ENCODE measurements at places on chromosomes 2 and 18. TPM values are rescaled to one million over a fixed set of nuclear protein-coding genes. Genes with fewer than 3 reads are reported as not detected.

The INO80B gene
- 35.0 TPM for total RNA-seq

DNA sequence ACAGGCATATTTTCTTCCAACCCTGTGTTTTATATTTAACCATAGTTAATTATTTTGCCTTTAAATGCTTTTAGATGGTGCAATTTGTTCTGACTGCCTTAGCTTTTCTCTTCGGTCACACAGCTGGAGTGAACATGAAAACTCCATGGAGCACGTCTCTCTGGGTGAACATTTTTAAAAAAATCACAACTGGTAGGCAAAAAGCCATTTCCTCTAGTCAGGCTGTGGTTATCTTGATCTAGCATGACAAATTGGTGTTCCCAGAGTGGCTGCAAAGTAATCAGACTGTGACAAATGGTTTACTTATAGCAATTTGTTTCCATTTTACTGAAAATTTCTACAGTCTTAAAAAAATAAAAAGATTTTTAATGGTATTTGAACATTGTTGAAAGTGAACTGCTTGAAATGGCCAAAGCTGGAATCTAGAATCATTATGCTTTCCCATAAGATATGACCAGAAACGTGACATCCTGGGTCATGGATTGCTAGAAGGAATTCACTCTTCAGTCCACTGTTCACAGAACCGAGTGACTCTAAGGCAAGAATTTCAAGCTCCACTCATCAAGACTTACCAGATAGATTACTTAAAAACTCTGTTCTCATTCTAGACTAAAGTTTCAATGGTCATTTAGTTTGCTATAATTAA lies 703.6 kb downstream of the CPS1 start:
- no peak overlapping the region for H3K27ac ChIP-seq
- H3K4me3 ChIP-seq = no peak overlapping the region
- no peaks in the 10 kb centered on the region for H3K36me3 ChIP-seq
- H3K4me1 ChIP-seq = no peaks in the 10 kb centered on the region

The EFEMP1 gene
- total RNA-seq = not detected

GRCh38 chr2:177673602-177674595 lies 281.3 kb downstream of the AGPS start:
- H3K27me3 ChIP-seq = peaks cover 22% of the 10 kb centered on the region
- H3K4me1 ChIP-seq = no peaks in the 10 kb centered on the region

DNA sequence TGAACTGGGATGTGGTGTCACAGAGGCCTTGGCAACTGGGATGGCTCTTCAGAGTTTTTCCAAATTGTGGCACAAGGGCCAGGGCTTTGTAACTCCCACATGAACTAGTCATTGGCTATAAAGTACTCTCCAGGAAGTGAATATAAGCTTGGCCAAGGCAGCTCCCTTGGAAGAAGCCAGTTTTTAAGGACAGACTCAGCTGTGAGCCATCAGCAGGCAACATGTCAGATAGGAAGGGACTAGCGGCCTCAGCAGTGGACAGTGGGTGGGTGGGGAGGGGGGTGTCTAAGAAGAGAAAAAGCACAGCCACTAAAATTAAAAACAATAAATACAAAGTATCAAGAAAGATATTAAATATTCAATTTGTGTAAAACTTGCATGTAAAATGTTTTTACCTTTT lies 691.1 kb upstream of the PIK3C3 start:
- no peak overlapping the region for H3K4me3 ChIP-seq
- no peaks in the 10 kb centered on the region for H3K36me3 ChIP-seq
- no peak for DNase-seq

DNA sequence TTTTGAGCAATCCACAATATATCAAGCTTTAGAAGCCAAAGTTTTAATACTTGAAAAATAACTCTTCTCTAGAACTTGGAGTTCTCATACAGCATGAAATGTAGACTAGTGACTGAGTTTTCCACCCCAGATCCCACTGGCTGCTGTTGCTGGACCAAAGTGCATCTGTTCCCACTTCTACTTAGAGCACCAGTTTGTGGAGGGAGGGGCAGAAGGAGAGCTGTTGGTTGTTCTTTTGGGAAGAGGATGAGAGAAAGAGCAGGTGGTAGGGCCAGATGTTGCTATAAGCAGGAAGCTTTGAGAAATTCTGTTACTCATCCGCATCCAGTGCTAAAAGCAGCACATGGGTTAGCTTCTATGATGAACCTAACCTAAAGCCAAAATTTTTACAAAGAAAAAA lies 59.0 kb downstream of the MBD2 start:
- H3K27ac ChIP-seq = no peak overlapping the region
- peaks cover 33% of the 10 kb centered on the region for H3K36me3 ChIP-seq
- peaks cover 25% of the 10 kb centered on the region for H3K4me1 ChIP-seq
- H3K27me3 ChIP-seq = no peaks in the 10 kb centered on the region

DNA sequence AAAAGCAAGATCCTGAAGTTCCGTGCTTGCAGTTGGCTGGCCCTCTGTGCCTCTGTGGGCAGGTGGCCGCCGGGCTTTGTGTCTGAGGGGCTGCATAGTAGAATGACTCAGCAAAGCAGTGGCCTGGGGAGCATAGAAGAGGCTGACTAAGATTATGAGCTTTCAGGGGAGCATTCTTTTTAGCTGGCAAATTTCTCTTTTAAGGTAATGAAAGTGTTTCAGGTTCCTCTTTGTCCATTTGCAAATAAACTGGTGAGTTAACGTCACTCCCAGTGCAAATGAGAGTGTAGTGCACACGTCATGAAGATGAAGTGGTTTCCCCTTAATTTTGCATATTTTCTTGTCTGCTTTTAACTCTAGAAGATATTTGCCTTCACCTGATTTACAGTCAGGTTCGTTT lies 98.6 kb downstream of the BCL2L11 start:
- H3K36me3 ChIP-seq = peaks cover 13% of the 10 kb centered on the region
- no peak for DNase-seq
- H3K27me3 ChIP-seq = peaks cover 18% of the 10 kb centered on the region

- H3K27ac ChIP-seq = no peak overlapping the region
- H3K4me1 ChIP-seq = no peaks in the 10 kb centered on the region
- H3K4me3 ChIP-seq = no peak overlapping the region
- no peaks in the 10 kb centered on the region for H3K36me3 ChIP-seq
Measured at GRCh38 chr2:122595065-122595464, 839.6 kb downstream of the TSN start.

The C2orf80 gene
- not detected for total RNA-seq

GRCh38 chr18:43887491-43887890 lies 610.2 kb upstream of the SYT4 start:
- no peak for DNase-seq
- no peaks in the 10 kb centered on the region for H3K36me3 ChIP-seq
- H3K4me3 ChIP-seq = no peak overlapping the region
- H3K27ac ChIP-seq = no peak overlapping the region
- no peaks in the 10 kb centered on the region for H3K27me3 ChIP-seq
- H3K4me1 ChIP-seq = no peaks in the 10 kb centered on the region

GRCh38 chr2:208485390-208485789 lies 78.8 kb downstream of the PTH2R start:
- H3K36me3 ChIP-seq = no peaks in the 10 kb centered on the region
- no peak overlapping the region for H3K27ac ChIP-seq
- H3K27me3 ChIP-seq = peaks cover 4% of the 10 kb centered on the region
- no peaks in the 10 kb centered on the region for H3K4me1 ChIP-seq

DNA sequence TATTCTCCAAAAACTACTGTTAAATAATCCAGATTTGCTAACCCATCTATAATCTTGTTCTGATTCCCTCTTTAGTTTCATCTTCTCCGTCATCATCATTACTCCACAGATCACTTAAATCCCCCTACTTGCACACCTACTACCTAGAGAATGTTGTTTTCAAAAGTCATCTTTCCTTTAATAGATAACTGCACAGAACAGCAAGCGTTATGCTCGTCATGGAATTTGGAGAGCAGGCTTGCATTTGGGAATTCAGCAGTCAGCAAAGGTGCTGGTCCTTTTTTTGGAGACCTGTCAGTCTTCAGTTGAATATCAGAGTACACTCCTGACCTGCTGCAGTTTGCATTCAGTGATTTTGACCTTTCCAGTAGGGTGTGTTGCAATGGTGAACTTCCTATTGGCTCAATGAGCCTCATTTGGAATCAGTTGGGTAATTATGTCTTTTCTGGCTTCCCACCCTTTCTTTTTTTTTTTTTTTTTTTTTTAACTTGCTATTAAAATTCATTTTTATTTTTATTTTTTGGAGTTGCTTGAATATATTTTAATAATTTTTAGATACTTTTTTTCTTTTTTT lies 110.6 kb downstream of the HNRNPLL start:
- H3K27me3 ChIP-seq = no peaks in the 10 kb centered on the region
- DNase-seq = no peak
- H3K27ac ChIP-seq = no peak overlapping the region

DNA sequence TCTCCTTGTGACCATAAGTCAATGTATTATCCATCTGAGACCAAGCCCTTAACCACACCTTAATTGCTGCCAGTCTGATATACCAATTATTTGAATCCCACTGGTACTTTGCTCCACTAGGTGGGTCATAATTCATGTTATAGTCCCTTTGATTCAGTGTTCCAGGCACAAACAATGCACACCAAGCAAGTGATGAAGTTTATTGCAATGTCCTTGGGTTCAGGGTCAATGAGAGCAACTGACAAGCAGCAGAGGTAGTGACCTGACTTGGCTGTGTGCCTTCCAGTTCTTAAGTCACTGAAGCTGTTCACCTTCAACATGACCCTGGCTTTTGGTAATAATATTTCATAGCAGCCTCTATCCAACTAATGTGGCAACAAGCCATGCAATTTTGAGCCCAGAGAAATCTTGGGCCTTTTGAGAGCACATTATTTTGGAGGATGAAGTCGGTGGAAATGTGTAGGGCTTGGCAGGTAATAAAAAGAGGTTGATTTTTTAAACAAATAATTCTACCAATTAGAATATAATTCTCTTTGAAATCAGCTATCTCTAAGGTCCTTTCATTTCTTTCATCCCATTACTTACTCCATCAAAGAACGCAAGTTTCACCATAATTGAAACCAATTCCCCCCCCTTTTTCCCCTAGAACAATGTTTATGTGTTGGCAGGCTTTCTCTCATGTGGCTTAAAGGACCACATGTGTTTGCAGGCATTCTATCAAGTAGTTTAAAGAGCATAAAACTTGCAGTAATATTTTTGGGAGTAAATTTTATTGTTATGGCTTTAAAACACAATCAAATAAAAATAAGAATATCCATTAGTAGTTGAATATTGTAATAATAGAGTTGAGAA lies 3.1 kb upstream of the CPO start:
- no peaks in the 10 kb centered on the region for H3K36me3 ChIP-seq
- H3K27me3 ChIP-seq = no peaks in the 10 kb centered on the region
- H3K4me1 ChIP-seq = no peaks in the 10 kb centered on the region
- no peak overlapping the region for H3K4me3 ChIP-seq
- DNase-seq = no peak

DNA sequence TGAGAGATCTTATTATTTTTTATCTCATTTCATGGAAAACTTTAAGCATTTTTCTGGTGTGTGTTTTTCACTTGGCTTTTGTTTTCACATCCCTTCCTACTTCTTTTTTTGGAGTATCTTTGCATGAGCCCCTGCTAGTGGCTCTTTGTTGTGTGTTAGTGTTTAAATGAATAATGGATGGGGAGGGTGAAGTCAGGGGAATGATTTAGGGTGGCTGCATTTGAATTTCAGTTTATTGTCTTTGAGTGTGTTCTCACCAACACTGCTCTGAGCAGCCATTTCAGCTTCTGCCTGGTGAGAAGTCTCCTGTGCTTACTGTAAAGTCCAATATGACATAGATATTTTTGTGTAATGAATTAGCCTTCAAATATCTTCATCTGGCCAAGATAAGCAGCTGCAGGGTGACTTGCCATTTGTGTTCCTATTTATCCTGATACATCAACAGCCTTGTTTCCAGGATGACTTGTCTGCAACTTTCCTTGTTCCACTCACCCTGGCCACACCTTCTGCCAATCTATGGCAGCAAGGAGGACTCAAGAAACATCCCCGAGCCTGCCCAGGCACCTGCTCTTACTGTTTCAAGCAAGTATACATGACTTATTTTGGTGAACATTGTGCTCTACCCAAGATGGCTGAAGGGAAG lies 182.6 kb downstream of the PDE11A start:
- no peak overlapping the region for H3K27ac ChIP-seq
- no peaks in the 10 kb centered on the region for H3K36me3 ChIP-seq
- no peak for DNase-seq
- H3K4me3 ChIP-seq = no peak overlapping the region

DNA sequence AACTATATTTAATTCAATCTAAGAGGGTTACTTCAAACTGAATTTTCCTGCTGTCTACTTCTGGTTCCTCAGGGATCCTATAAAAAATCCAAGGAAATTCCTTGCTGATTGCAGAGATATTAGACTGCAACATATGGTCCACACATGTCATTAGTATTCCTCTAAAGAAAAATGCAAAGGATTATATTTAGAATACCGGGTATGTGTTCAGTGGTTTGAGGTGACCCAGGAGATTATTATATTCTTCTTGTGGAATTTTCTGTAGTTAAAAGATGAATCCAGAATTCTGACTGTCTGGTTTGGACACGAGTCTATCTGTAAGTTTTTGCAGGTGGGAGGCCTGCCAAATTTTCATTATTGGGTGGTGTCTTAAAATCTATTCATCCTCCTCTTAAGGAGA lies 18.2 kb downstream of the HOXD1 start:
- no peak overlapping the region for H3K27ac ChIP-seq
- H3K4me1 ChIP-seq = no peaks in the 10 kb centered on the region
- DNase-seq = no peak
- H3K36me3 ChIP-seq = no peaks in the 10 kb centered on the region
- H3K4me3 ChIP-seq = no peak overlapping the region

- H3K4me1 ChIP-seq = peaks cover 69% of the 10 kb centered on the region
- H3K27ac ChIP-seq = peak overlapping the region; percentile 65
- no peaks in the 10 kb centered on the region for H3K27me3 ChIP-seq
- no peak for DNase-seq
Measured at GRCh38 chr2:172434821-172435605, 7.6 kb downstream of the ITGA6 start.

DNA sequence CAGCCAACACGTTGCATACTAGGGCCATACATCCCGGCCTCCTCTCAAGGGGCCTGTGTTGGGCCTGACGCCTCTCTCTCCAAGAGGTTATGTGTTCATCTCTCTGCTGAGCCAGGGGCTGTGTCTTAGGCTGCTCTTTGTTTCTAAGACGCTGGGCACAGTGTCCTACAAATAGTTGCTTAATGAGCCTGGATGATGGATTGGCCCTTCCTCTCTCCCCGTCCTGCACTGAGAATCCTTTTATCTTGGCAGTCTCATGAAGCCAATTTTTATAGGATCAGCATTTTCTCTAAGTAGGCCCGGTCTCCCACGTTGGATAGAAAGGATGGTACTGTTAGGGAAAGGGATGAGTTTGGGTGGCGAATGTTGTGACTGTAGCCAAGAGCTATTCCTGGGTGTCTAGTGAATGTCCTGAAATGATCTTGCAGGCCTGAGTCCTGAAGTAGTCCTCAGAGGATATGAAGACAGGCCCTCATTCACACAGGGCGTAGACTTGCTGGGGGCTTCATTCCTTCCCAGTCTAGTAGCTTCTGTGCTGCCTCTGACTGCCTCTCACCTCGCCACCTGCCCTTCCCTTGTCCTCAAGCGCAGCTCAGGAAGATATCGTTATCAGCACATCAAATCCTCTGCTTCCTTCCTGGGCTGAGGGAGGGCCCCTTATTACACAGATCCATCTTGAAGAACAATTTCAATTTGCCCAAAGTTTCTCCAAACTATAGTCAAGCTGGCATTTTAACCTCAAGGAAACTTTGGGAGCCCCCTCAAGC lies 8.8 kb downstream of the LBH start:
- peaks cover 61% of the 10 kb centered on the region for H3K36me3 ChIP-seq
- peak overlapping the region; percentile 86 for H3K27ac ChIP-seq
- peak overlapping the region; percentile 40 for H3K4me3 ChIP-seq
- H3K4me1 ChIP-seq = peaks cover 90% of the 10 kb centered on the region

The ALK gene
- total RNA-seq = not detected

- H3K4me3 ChIP-seq = no peak overlapping the region
- no peak for DNase-seq
- peaks cover 5% of the 10 kb centered on the region for H3K27me3 ChIP-seq
- H3K36me3 ChIP-seq = no peaks in the 10 kb centered on the region
- H3K4me1 ChIP-seq = no peaks in the 10 kb centered on the region
Measured at GRCh38 chr2:159053161-159054031, 85.0 kb downstream of the TANC1 start.

The LIMS2 gene
- total RNA-seq = 12.3 TPM
